CD8-positive, alpha-beta T cell (primary cell): ENCODE measurements at places on chromosomes 2 and 18.

DNA sequence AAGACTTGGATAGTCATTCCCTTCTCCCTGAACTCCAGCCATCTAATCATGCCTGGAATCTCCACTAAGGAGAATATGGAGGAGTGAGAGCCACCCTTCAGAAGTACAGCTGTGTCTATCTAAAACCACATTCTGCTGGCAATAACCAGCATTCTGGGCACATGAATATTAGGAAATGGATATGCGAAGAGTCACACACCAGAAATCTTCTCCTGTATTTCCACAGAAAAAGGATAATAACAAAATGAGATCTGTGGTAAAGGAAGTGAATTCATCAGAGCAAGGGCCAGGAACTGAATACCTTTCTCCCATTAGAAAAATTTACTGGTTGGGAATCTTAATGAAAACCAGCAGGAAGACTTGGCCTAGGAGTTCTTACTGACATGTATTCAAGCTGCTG is 218.8 kb downstream of the SCG2 start:
- DNase-seq: no peak

- DNase-seq: no peak
Observed at GRCh38 chr18:69947361-69948133, at the start of gene CD226. TSS of gene CD226 (minus strand) at chr18:69947873. CDS start at chr18:69947406, 467 bp downstream.

GRCh38 chr2:178679891-178680290 is 127.3 kb downstream of the TTN start:
- DNase-seq: no peak

- DNase-seq: no peak
Observed at GRCh38 chr2:205967391-205968075, 118.4 kb downstream of the INO80D start.

GRCh38 chr2:74768401-74768914 is 65.5 kb upstream of the HK2 start:
- no peak for DNase-seq

GRCh38 chr2:39455826-39456225 is 18.7 kb upstream of the MAP4K3 start:
- DNase-seq: no peak

DNA sequence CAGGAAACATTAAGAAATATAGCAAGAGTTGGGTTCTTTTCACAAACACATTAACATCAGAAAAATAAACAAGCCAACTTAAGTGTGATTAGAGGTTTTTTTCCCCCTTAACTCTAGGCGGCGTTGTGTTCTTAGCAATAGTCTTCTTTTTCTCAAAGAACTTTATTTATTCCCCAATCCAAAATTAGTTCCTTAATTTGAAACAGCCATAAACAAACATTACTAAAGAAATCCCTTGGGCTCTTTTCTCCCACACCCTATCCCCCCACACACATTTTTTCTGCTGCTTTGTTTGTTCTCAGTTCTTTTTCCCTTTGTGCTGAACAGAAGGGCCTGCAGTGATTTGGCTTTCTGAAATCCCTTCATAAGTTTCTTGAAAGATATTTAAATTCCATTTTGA is 13.2 kb upstream of the MYO1B start:
- DNase-seq: no peak

DNA sequence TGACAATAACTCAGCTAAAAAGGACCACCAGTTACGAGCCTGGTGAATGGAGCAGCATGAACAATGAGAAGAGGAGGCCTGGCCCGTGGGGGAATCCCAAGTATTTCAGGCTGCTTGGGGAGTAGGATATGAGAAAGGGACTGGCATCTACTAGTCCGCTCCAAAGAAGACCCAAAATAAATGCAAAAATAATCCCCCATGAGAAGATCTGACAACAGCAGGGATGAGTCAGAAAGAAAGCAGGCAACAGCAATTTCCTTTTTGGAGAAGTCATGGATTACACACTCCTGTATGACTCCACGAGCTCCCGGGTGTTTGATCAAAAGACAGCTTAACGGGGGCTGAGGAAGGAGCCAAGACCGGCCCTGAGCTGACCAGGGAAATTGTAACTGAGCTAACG is 111.4 kb downstream of the SOX11 start:
- no peak for DNase-seq

GRCh38 chr18:49227441-49228165 is 232.8 kb downstream of the DYM start:
- peak; percentile 54 for DNase-seq

GRCh38 chr2:234368861-234369261 is 128.0 kb downstream of the ARL4C start:
- DNase-seq: peak; percentile 69

DNA sequence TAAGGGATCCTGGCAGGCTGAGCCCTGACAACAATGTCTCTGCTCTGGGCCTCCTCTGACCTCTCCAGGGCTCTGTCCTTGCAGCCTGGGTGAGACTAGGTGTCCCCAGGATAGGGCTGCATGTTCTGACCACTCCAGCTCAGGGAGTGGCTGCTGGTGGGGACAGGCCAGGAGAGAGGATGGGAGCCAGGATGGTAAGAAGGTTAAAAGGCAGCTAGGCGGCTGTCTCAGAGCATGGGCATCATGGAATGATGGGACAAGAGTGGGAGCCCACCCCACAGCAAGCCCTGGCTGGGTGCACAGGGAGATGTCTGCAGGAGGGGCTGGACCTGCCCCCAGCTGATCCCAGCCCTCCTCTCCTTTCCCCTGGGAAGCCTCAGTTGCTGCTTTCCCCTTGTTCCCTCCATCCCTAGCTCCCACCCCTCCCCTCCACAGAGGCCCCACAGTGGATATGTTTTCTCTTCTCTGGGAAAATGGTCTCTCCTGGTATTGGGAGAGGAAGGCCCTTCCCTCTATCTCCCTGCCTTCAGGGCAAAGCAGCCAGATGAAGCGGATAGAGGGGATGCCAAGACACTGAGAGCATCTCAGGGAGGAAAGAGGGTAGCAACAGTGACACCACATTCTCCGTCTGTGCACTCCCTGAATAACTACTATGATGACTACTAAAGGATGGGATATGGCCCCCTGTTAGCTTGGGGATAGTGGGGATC is 334.3 kb downstream of the DYSF start:
- no peak for DNase-seq

DNA sequence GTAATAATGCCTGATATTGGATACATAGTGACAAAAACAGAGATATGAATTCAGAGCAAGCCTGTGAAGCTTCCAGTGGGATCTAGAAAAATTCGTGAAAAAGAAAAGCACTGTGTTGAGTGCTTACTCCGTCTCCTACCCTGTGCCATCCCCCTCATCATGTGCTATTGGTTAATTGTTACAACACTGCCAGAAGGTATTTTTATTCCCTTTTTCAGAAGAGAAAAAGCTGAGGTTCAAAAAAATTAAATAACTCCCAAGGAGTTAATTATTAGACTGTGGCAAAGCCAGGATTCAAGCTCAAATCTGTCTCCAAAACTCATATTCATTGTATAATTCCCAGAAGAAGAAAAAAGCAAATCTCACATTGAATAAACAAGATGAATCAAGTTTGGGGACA is 735.5 kb upstream of the ACVR2A start:
- DNase-seq: no peak

DNA sequence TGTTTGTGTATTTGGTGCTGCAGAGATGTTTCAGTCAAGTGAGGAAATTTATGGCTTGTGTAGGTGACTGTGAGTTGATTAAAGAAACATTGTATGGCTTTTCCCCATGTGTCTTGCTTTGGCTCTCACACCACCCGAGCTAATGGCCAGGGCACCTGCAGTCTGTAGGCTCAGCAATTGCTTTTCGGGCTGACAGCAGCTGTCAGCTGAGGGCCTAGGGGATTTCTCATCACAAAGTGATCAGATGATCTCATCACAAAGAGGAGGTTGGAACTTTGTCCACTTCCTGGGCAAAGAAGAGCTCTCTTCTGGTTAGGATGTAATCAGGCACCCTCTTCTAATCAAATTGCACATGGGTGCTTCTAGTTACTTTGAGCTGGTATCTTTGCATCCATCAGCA is 632.2 kb downstream of the SLC4A3 start:
- DNase-seq: no peak

- no peak for DNase-seq
Observed at GRCh38 chr2:158464426-158465281, 7.9 kb downstream of the PKP4 start.

GRCh38 chr2:15031745-15032240 is 399.3 kb downstream of the LRATD1 start:
- no peak for DNase-seq

- no peak for DNase-seq
Observed at GRCh38 chr18:25289001-25289631, 62.9 kb downstream of the ZNF521 start.

- DNase-seq: no peak
Observed at GRCh38 chr18:55858661-55859515, 270.9 kb upstream of the TCF4 start.

DNA sequence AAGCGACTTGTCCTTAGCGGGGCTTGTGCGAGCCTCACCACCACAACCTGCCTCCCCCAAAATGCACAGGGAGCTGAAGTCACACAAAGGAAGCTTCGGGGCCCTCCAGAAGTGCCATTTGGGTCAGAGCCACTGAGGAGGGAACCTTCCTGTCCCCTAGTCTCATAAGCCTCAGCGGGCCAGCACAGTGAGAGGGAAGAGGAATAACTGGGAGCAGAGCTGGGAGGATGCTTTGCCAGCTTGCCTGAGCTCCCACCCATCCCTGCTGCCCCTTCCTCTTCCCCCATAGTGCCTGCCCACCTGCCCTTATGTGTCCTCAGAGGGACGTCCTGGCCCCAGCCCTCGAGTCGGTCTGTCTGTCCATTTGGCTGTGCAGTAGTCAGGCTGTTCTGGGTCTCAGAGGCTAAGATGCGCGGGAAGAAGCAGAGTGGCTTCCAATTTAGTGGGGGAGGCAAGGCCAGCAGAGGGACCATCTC is 51.8 kb upstream of the GPR17 start:
- DNase-seq: no peak

DNA sequence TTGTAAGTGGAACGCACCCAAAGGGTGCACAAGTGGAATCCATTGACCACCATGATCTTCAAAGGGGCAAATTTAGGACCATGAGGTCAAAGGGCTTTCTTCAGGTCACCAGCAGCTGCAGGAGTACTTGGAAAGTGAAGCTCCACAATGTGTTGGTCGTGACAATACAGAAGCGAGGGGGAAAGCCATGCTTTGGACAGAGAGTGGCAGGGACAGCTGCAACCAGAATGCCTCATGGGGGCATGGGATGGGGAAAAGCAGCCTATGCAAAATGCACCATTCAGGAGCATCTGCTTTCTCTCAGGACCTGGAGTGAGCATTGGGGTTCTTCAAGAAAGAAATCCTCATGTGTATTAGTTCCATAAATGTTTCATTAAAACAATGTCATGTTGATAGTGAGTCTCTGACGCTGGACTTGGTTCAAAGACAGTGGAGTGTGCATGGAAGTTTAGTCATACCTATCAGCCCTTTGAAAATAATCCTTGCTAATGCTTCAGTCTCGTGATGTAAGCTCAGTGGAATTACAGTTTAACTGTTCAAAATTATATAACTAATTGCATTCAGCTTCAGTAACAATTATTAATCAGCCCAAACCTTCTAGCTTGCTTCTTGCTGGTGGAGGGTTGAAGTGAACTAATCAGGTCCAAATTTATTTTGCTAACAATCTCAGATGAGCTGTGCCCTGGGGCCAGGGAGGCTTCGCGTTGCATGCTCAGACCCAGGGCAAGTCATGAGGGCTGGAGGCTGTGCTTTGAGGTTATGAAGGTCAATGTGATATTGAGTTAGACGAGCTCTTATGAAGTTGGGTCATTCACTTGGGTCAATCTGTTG is 41.6 kb downstream of the ACKR3 start:
- no peak for DNase-seq

DNA sequence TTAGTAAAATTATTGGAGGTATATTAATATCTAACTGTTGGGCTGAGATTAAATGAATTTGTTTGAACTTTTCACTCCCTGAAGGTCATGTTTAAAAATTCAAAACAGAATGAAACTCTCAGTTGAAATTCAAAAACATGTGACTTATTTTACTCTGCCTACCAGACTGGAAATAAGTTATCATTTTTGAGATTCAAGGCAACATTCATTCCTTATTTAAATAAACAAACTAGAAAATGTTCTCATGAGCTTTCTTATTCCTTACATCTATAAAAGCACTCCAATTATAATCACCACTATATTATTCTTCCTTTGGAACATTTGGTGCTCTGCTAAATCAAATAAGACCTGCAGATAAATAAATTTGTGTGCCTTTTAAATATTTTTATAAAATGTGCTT is 217.8 kb downstream of the CDH2 start:
- DNase-seq: no peak

- DNase-seq: no peak
Observed at GRCh38 chr2:176105078-176105729, 1.9 kb upstream of the HOXD11 start.

GRCh38 chr2:158779621-158780020 is 15.5 kb upstream of the DAPL1 start:
- DNase-seq: no peak

GRCh38 chr18:63477200-63477599 is 442 bp downstream of the SERPINB5 start:
- DNase-seq: no peak

- no peak for DNase-seq
Observed at GRCh38 chr2:162188451-162188850, 36.4 kb upstream of the GCG start.

DNA sequence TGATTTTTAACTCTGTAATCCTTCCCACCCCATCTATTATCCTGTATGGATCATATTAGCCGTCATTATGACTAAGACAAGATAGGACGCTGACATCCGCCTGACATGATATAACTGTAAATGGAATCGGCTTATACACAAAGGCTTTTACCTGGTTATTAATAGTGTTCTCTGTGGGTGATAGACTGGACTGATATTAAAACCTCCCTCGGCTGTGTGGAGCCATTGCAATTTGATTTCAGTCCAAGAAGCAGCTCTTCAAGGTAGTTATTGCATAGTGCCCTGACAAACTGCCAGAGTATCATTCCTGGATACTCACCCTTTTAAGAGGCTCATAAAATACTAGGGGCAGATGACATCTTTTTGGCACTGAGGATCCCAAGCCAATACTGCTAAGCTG is 226.1 kb upstream of the HNRNPA3 start:
- DNase-seq: no peak

GRCh38 chr2:46863882-46864281 is 51.7 kb downstream of the MCFD2 start:
- no peak for DNase-seq

DNA sequence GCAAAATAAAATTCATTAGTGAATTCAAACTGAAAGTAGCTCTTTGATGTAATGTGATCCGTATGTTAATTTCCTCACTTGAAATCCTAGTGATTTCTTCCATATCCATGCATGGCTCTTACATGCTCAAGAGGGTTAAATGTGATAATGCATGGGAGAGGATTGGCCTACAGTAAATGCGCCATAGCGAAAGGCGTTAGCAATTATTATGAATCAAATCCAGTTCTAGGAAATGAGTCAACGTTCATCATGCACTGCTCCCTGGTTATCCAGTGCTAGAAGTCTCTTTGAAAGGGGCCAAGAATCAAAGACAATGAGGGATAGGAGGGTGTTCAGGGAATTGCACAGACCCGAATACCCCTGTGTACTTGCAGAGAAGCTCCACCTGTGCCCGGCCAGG is 101.4 kb upstream of the RASGRP3 start:
- no peak for DNase-seq
